A172 (cell line): ENCODE measurements at places on chromosomes 6 and 20.
A peak's percentile ranks its signal among the peaks of the same experiment; 100 is the strongest.

GRCh38 chr20:14801591-14802325 lies 464.3 kb upstream of the FLRT3 start:
- no peak for DNase-seq

DNA sequence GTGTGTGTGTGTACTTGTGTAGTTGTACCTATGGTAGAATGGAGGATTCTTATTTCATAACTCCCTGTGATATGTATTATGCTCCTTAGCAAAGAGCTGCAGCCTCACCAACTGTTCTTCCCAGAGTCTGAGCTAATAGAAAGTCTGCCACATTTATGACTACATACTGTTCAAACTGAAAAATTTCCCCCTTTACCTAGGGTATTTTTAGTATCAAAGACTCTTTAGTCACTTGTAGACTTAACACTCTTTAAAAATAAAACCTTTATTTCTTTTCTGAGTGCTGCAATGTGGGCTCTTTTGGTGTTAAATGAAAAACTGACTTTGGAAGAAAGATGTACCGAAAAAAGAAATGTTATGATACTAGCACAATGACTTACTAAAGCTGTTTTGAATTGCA lies 39.6 kb upstream of the HS3ST5 start:
- no peak for DNase-seq

- DNase-seq = peak; percentile 46
Measured at GRCh38 chr6:163311830-163312229, 102.7 kb upstream of the QKI start.

- DNase-seq = no peak
Measured at GRCh38 chr6:129236001-129236517, 353.1 kb downstream of the LAMA2 start.

DNA sequence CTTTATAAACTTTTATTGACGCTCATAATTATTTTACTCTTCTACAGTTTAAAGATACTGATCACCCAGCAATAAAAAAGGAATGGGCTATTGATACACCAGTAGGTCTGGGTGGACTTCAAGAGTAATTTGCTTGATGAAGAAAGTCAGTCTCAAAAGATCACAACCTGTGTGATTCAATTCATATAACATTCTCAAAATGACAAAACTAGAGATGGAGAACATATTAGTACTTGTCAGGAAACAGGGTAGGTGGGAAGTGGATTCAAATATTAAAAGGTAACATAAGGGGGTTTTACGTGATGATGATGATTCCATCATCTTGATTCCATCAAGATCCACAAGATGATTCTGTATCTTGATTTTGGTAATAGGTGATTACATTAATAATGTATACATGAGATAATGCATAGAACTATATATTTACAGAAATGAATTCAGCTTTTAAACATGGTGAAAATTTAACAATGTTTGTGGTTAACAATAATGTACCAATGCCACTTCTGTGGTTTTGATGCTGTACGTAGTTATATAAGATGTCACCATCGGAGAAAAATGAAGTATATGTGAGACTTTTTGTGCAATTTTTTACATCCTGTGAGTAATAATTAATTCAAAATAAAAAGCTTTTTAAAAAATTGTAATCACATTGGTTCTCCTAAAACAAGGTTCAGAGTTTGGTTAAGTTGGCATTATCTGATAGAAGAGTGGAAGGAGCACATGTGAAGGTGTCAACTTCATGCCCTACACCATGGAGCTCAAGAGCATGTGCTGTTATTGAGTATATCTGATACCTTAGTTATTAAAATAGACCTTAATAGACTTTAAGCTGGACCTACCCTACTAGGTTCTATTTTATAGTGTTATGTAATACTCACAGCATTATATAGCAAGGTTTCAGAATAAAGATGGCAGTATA lies 66.3 kb upstream of the DYNLRB1 start:
- no peak for DNase-seq

DNA sequence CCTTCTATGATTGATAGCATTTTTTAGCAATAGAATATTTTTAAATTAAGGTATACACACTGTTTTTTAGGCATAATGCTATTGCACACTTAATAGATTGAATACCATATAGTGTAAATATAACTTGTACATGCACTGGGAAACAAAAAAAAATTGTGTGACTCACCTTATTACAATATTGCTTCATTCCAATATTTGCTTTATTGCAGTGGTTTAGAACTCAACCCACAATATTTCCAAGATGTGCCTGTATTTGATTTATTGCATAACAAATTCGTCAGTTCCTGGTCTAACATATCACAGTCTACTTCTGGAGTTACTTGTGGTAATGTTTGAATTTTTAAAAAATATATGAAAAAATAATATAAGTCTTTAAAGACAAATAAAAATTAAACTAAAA lies 41.9 kb upstream of the DEFB112 start:
- no peak for DNase-seq

DNA sequence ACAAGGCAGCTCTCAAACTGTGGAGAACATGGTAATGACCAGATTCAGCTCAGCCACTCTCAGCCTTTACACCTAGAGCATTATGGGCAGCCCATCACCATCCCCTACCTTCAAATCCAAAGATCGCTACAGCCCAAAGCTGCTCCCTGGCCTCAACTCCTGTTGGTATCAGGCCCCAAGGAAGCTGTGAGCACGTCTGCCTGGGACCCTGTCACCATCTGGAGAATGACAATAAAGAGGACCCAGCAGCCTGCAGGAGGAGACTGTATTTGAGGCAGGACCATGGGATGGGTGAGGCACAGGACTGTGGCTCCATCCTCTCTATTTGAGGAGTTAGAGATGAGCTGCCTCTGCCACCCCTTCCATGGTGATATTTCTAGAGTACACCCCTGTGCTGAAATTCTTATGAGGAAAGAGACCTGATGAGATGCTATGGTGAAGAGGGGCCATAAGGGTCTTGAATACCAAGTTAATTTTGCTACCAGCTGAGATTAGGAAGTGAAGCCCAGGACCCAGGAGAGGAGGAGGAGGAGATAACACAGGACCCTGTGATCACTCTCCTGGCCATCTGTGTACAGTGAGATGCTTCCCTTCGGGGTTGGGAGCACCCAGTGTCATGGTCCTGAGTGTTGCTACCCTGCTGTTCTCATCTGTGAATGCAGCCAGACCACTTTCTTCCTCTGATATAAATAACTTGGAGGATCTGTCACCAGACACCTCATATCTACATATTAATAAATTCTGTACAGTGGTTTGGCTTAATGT lies 19.6 kb upstream of the MICB start:
- DNase-seq = no peak

- DNase-seq = no peak
Measured at GRCh38 chr6:147033267-147033666, 170.9 kb upstream of the STXBP5 start.

DNA sequence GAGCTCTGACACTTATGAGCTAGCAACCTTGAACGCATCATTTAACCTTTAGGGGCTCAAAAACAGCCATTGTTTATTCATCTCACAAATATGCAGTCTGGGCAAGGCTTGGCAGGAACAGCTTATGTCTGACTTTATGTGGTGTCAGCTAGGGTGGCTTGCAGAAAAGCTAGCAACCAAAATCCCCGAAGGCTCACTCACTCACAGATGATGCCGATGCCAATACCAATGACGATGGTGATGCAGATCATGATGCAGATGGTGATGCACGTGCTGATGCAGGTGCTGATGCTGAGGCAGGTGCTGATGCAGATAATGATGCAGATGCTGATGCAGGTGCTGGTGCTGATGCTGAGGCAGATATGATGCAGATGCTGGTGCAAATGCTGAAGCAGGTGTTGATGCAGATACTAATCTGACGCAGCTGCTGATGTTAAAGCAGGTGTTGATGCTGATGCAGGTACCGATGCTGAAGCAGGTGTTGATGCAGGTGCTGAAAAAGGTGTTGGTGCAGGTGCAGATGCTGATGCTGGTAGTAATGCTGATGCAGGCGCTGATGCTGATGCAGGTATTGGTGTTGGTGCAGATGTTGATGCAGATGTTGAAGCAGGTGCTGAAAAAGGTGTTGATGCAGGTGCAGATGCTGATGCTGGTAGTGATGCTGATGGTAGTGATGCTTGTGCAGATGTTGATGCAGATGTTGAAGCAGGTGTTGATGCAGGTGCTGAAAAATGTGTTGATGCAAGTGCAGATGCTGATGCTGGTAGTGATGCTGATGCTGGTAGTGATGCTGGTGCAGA lies 195.6 kb downstream of the NFATC2 start:
- peak; percentile 82 for DNase-seq

DNA sequence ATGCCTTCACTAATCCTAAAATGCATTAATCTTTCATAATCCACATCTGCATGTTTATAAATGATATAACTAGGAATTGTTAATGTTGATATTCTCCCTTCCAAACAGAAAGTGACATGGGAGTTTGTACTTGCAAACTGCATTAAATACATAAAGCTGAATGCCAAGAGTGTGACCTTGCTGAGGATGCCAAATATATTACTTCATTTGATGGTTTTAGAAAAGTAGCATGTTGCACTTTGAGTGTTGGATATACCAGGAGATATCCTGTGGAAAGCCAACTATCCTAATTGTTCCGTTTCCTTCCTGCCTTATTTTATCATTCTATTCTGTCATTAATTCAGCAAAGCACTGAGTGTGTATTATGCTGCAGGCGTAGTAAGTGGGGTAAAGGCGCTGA lies 229.8 kb downstream of the TMEM242 start:
- no peak for DNase-seq

- no peak for DNase-seq
Measured at GRCh38 chr6:34374069-34374468, 18.4 kb downstream of the NUDT3 start.

GRCh38 chr6:43570876-43571441 lies 4.9 kb downstream of the XPO5 start:
- DNase-seq = no peak

- DNase-seq = peak; percentile 2
Measured at GRCh38 chr6:103783329-103783728, 1076.4 kb downstream of the HACE1 start.

DNA sequence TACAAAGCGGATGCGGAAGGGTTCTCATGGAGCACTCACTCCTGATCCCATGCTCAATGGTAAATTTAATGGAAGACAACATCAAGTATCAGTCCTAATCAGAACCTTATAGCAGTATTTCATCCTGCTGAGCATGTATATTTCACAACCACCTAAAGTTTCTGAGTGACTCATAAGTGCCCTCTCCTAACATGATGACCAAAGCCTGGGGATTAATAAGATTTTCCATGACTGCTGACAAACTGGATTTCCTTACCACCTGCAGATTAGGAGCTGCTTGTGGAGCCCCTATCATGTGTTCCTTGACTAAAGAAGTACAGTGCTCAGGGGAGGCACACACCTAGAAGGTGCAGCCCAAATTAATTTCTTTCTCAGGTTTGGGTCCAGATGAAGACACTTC lies 112.8 kb downstream of the INSM1 start:
- DNase-seq = peak; percentile 46

DNA sequence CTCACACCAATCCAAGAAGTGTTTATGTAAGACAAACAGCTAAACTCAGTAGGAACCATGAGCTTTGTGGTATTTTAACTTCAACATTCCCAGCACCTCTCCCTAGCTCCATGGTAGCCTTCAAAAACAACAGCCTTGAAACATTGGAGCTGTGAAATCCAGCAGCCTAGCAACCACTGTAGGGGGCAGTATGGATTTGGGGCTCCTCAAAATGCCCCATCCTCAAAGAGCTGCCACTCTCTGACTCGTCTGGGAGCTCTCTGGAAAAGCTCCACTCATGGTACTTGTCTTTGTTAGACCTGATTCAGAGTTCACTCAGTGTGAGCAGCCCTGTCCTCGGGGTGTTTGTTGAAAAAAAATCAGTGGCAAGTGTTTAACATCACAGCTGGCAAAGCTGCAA lies 82.9 kb downstream of the KIF6 start:
- DNase-seq = no peak

GRCh38 chr20:58636983-58637421 lies 14.1 kb upstream of the STX16 start:
- DNase-seq = no peak

DNA sequence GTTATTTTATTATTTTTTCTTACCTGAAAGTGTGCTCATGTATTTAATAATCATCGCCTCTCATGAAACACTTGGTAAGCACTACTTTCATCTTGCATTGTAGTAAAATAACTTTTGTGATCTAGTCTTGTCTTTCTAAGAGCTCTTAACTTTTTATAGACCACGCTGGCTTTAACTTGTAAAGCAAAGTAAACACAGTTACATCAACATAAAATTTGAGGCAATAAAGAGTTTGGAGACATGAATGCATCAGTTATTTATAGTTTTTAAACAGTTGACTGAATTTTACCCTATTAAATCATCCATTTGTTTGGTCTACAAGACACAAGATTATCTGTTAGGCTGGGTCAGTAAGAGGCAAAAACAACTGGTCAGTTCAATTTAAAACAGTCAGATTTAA lies 218.5 kb upstream of the KCNQ5 start:
- no peak for DNase-seq

GRCh38 chr6:88474720-88475119 lies 308.6 kb upstream of the CNR1 start:
- no peak for DNase-seq
